ENCODE measurements at places on chromosomes 7 and 10.

- DNase-seq = no peak
These were observed 458.3 kb downstream of the PTPRN2 start for GRCh38 chr7:158129037-158130022.

DNA sequence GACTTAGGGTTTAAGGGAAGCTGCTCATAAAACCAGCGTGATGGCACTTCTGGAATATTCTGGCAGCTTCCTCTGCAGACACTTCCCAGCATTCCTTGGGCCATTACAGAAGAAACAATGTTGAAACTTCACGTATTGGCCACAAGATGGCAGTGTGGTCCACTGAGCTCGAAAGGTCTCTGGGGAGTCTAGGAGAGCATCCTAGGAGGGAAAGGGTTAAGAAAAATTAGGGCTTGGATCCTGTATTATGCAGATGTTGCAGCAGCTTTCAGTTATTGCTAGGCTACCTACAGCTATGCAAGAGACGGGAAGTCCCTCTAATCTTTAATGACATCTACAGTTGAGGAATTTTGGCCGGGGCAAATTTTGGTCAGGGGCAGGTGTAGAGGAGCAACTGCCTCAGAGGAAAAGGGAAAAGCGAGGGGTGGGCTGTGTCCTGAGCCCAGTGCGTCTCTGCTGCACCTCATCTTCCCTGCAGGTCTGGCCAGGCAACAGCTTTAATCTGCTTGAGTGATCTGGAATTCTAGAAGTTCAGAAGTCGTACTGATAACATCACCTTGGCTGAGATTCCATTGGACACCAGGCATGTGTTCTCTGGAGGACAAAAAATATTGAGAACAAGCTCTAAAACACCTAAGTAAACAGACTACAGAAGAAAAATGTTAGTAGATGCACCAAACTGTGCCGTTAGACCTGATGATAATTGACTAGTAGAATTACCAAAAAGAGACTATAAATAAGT is 220.8 kb upstream of the PRSS58 start:
- DNase-seq = no peak

- no peak for DNase-seq
These were observed 35.9 kb downstream of the IL6 start for GRCh38 chr7:22762866-22763265.

- DNase-seq = no peak
These were observed 124.8 kb downstream of the CD36 start for GRCh38 chr7:80763289-80763688.

- no peak for DNase-seq
These were observed 11.7 kb downstream of the ZYX start for GRCh38 chr7:143392875-143393266.

- DNase-seq = no peak
These were observed 27.5 kb downstream of the ELMO1 start for GRCh38 chr7:37420946-37421695.

Data from HS-27A (cell line).